ENCODE measurements at places on chromosomes 2 and 18.

DNA sequence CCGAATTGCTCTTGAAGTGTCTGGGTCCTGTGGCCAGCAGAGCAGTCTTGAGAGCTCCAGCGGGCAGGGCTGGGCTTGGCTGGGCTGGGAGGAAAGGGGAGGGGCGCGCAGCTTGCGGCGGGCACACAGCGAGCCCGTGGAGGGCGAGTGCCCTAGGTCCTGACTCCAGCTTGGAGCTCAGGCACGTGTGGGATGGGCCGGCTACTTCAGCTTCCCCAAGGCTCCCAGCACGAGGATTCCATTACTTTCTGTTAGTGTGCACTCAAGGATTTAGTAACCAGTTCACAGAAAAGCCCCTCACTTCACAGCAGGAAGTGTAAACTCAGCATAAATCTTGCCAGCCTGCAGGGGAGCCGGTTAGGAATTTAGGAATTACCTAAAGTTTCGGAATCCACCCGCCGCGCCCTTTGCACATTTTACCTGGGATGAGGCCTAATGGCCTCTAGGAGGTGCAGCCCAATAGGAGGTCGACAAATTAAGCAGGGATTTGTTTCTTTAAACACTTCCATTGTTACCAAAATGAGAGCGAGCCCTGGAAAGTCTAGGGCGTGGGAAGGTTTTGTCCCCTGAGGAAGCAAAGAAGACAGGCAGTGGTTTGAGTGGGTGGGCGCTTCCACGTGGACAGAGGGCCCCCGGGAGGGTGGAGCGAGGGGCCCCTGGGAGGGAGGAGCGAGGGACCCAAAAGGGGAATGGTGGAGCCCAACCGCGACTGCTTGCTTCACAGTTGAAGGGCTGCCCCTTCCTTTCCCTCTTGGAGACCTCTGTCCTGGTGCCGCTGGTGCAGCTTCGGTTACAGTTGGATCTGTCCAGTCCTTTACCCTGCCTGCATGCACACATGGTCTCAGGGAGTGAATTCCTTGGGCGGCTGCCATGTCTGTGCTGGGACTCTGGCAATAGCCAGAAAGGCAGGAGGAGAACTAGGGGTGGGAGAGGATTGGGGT is 93.3 kb downstream of the CTAGE1 start:
- no peak for DNase-seq

- DNase-seq: no peak
Measured at GRCh38 chr2:212975333-212975732, 176.1 kb downstream of the IKZF2 start.

DNA sequence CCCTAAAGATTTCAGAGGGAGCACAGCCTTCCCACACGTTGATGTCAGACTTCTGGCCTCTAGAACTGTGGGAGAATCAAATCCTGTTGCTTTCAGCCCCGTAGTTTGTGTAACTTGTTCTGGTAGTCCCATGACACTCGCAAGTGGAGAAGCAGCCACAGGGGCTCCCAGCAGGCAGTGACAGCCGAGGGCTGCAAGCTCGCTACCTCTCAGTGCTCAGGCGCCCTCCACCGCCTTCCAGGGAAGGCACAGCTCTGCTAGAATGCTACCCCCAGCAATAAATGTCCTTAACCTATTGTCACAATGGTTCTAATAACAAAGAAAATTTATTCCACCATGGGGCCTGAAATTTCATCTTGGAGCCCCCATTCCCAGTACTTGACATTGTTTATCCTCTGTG is 143.1 kb upstream of the ZNF236 start:
- no peak for DNase-seq

GRCh38 chr2:101766871-101767739 is 69.6 kb downstream of the MAP4K4 start:
- no peak for DNase-seq

GRCh38 chr2:100781523-100782379 is 38.2 kb upstream of the NPAS2 start:
- no peak for DNase-seq

GRCh38 chr2:25044990-25045389 is 3.1 kb downstream of the EFR3B start:
- peak; percentile 32 for DNase-seq

- no peak for DNase-seq
Measured at GRCh38 chr2:74401891-74402290, 19.5 kb downstream of the C2orf81 start.

- no peak for DNase-seq
Measured at GRCh38 chr2:220885593-220885992, 686.5 kb downstream of the EPHA4 start.

DNA sequence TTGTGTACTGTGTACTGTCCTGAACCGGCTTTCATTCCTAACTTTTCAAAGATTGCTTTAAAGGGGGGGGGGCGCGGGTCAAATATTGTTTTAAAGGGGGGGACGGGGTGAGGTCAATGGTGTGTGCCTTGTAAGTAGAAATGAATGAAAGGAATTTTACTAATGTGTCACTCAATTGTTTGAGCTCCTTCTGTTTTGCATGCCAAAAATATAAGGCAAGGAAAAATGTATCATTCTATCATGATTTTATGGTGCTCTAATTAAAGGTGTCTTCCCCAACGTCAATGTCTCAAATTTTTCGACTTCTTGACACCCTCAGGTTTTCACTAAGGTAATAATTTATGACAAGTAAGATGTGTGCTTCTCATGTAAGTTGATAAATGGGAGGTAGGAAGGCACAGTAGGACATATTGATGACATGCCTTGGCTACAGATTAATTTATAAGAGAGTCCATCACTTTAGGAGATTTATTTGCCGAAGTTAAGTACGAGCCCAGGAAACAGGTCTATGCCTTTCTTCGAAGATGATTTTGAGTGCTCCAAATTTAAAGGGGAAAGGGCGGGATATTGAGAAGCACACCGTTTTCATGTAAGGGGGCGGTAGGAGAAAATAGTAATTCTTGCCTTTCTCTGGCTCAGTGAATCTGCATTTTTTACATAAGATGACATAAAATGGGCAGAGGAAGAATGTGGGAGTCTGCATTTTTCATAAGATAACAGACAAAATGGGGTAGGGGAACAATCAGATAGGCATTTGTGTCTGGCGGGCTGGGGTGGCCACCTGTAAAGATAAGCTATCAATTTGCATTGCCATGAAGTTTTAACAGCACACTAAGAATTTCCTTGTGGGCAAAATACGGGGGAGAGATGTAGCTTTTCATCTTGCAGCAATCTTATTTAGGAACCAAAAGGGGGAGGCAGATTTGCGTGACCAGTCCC is 1.2 kb upstream of the TRAPPC8 start:
- no peak for DNase-seq

DNA sequence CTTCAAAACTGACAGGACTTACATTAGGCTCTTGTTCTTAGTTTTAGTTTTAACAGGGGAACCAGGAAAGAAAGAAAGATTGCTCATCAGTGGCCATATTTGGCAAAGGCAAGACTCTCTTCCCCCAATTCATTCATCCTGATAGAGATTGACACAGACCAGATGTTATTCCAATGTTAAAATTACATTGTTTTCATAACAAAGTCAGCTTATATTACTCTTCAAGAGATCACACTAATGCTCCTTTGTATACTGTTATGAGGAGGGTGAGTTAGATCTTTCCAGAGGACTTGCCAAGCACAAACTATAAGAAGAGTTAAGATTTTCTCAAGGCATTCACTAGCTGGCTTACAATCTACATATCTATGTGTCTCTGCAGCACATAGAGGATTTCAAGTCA is 252.1 kb downstream of the SLC8A1 start:
- no peak for DNase-seq

GRCh38 chr2:208466151-208466919 is 59.7 kb downstream of the PTH2R start:
- no peak for DNase-seq

- no peak for DNase-seq
Measured at GRCh38 chr2:240123821-240124650, 12.1 kb downstream of the COPS9 start.

GRCh38 chr2:148177559-148177958 is 156.7 kb downstream of the MBD5 start:
- DNase-seq: no peak

GRCh38 chr2:44931198-44931780 is 10.2 kb upstream of the SIX3 start:
- no peak for DNase-seq
